Frontal cortex (tissue), 4 donors: ENCODE measurements at places on chromosomes 11 and 22.

DNA sequence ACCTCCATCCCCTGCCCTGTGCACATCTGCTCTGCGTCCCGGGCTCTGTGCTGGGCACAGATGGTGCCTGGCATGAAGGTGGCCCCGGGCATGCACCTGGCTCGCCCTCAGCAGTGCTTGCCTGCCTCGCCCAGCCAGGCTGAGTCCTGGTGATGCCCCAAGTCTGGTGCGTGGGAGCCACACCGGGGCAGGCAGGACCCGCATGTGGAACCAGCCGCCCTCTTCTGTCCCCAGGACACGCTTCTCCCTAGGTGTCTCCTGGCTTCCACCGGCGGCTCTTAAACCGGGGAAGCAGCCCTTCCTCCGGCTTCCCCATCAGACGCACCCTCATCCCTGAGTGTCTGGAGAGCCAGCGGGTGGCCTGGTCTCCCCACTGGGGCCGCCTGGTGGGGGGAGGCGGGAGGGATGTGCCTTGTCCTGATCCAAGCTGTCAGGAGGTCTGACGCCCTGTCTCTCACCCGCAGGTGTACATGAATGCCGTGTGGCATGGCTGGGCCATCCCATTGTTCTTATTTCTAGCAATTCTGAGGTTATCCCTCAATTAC is 45.0 kb downstream of the GRAMD4 start:
- DNase-seq, result no peak

DNA sequence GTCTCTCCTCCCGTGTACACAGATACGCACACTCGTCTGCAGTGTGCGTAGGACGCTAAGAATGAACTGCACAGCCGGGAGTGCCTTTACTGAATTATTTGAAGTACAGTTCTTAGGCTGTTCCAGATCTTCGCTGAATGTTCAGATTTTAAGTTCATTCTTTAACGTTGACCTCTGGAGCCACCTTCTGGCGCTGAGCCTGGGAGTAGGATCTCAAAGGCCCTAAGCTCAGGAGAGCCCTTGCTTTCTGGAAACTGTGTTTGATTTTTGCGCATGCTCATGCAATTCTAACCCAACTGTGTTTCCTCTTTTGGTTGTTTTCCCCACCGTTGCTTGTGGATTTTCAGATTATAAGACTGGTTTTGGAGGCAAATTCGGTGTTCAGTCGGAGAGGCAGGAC is 22.8 kb downstream of the CTTN start:
- DNase-seq, result no peak

- no peak for DNase-seq
These were observed 32.5 kb downstream of the MRGPRX2 start for GRCh38 chr11:19027829-19028595.

GRCh38 chr11:122784325-122784955 is 53.9 kb upstream of the CRTAM start:
- DNase-seq, result no peak

DNA sequence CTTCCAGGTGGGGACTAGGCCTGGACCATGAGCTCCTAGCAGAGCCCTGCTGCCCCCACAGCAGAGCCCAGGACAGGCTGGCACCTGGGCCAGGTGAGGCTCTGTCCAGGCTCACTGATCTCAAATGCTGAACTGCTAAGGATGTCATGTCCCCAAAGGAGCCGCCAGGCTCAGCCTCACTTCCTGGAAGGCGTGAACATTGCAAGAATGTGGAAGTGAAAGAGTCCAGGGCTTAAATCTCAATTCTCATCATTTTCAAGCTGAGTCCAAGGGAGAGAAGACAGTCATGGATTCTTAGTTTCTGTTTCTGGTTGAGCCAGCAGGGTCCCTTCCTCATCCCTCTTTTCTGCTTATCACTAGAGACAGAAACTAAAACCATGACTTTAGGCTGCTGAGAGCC is 5.0 kb downstream of the ASCL2 start:
- DNase-seq, result no peak

DNA sequence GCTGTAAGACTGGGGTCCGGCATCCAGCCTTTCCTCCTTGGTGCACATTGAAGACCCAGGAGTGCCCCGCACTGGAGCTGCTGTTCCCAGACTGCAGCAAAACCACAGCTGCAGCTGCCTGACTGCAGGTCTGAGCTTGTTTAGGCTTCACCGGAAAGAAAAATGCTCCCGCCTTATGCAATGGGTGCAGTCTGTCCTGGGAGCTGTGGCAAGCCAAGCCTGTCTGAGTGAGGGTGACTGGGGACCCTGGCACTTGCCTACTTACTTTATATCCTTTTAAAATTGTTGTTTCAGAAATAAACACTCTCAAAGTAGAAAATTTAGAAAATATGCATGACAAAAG is 23.3 kb upstream of the CD44 start:
- no peak for DNase-seq

DNA sequence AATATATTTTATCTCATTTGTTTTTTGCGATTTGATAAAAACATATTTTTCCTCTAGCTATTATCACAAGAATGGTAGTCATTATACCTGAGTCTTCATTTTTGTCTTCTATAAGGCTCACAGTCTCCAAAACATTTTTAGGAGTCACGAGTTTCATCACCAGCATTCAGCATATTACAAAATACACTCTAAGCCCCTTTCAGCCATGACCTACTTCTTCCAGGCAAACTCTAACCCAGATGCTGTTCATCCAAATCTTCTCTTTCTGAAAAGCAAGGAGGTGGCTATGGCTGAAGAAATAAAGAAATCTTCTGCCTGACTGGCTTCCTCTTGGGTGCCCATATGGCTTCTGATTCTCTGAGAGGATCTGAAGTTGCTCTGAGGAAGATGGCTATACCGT is 35.7 kb upstream of the USP47 start:
- DNase-seq, result no peak

GRCh38 chr11:115672999-115673411 is 168.8 kb upstream of the CADM1 start:
- no peak for DNase-seq

DNA sequence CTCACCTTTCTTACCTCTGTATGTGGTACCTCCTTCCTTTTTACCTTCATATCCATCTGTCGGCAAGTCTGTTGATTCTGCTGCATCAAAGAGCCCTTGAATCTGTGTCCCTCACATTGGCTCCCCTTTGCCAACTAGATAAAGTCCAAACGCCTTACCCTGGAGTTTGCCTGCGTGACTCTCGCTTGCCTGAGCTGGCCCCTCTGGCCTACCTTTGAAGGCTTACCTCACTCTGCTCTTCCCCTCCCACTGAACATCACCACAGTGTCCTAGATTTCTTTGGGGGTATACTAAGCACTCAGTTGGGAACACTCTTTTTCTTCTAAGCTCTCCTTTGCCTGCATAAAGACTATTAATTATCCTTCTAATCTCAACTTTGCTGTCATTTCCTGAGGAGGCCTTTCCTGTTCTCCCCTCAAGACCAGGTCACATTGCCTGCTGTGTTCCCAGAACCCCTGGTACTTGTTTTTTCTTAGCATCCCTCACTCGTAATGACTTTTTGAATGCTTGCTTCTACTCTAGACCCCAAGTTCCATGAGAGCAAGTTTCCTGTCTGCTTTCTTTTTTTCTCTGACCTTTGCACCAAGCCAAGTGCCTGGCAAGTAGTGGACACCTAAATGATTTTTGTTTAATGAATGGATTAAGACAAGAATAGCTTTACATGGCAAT is 67.8 kb upstream of the ADORA2A start:
- no peak for DNase-seq

DNA sequence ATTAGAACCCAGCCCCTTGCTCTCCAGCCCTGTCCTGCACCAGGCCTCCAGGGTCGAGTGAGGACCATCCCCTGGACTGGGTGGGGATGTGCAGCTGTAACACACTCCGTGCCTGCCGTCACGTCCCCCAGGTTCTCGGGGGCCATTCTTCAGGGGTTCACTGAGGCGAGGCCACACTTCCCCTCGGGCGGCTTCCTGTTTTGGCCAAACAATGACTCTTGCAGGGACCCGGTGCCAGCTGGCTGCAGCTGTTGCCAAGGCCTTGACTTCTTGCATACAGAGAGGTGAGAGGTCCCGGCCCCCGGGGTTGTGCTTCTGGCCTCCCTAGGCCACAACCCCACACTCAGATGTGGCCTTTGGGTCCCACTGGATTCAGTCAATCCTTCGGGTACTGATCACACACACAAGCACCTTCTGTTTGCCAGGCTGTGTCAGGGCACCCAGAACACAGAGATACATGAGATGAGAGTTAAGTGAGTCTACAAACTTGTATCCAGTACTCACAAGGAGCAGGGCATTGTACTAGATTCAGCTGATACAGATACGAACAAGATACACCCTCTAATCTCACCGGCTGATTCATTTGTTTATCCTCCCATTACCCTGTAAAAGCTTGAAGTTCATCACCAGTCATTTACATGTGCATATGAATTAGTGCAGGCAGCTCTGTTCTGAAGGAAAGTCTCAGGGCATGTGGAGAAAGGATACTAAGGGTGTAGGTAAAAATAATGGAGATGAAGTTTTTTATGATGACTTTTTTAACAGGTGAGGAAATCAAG is 32.9 kb downstream of the LRRC32 start:
- no peak for DNase-seq

DNA sequence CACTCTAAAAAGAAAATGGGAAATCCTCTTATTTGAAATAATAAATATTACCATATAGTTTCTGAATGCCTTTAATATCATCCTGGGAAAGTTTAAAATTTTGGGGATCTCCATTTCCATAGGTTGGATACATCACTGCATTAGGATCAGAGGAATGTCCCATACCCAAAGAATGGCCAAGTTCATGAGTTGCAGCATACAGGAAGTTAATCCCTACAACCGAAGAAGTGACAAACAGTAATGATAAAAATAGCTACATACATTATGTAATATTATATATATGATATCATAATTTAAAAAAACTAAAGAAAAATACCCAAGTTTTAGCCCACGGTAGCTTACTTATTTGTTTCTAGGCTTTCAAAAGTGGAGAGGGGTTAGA is 7.4 kb downstream of the MMP7 start:
- DNase-seq, result no peak

DNA sequence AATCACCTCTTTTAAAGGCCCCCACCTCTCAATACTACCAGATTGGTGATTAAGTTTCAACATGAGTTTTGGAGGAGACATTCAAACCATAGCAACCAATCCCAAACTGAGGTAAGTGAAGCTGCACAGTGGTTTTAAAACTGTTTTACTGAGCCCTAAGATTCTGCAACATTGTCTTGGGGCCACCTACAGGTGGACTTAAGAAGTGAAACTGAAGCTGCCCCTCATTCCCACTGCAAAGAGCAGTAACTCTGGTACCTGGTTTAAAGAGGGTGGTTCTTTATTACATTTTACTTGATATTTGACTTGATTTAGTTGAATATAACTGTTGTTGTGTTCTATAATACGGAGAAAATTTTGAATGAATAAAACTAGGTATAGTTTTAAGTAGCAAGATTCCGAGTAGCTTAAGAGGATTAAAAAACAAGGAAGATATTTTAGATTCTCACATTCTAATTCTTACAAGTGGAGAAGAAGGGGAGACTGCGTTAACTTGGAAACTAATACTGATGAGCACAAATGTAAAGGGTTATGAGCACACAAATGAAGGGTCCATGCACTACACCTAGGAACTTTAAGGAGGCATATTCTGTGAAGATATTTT is 26.7 kb downstream of the SYT9 start:
- no peak for DNase-seq

DNA sequence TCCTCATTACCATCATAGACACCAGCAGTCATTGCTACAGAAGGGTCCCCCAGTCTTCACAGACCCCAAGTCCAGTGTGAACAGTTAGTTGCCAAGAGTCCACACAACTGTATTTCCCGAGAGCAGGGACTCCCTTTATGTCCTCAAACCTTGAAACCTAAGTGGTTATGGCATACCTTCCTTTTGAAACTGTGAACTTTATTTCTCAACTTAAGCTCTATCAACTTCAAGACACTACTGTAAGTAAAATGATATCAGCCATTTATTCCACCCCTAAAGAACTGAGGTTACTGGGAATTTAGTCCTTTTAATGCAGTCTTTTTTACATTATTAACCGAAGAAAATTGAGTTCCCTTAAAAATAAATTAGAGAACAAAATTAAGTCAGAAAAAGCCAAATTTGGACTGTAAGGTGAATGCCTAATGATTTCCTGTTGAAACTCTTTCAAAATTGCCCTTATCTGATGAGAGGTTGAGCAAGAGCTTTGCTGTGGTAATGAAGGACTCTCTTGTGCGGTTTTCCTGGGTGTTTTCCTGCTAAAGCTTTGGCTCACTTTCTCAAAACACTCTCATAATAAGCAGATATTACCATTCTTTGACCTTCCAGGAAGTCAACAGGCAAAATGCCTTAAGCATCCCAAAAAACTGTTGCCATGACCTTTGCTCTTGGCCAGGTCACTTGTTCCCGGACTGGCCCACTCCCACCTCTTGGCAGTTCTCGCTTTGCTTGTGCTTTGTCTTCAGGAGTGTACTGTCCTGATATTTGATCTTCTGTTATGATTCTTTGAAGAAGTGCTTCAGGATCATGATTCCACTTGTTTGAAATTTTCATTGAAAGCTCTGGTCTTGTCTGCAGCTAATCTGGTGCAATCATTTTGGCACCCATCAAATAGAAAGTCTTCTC is 765.4 kb upstream of the ANO3 start:
- DNase-seq, result no peak

- DNase-seq, result no peak
These were observed 14.6 kb downstream of the NF2 start for GRCh38 chr22:29617922-29618629.

GRCh38 chr11:63775191-63775590 is 6.6 kb upstream of the ZFTA start:
- DNase-seq, result no peak

GRCh38 chr11:133697161-133697560 is 148.2 kb downstream of the SPATA19 start:
- no peak for DNase-seq

GRCh38 chr11:124800226-124800929 is at the start of gene MSANTD2:
MSANTD2 (minus strand) TSS chr11:124800406; CDS start chr11:124800380, 26 bp downstream.
- DNase-seq, result peak; percentile 85

DNA sequence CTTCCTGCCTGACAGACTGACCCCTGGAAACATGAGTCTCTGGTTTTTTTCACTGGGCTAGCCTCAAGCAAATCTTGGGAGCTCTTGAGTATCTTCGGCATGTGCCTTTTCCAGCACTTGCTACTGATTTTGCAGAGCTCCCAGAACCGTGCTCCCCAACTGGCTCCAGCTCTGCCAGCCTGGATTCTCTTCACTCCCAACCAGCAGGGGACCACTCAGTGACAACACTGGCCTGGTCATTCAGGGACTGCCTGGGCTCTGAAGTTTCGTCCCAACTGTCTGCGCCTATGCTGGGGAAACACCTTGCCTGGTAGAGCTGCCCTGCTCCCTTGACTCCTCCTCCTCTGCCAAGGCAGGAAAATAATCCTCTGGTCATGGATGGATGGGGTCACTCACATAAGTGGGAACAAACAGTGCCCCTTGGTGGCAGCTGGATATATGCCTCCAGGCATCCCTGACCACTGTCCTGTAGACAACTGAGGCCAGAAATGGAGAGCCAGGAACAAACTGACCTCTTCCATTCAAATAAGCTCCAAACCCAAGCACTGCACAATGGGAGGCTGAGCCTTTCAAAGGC is 30.2 kb downstream of the POLDIP3 start:
- no peak for DNase-seq
